ENCODE measurements at places on chromosomes 6 and 20.
A peak's percentile ranks its signal among the peaks of the same experiment; 100 is the strongest.

DNA sequence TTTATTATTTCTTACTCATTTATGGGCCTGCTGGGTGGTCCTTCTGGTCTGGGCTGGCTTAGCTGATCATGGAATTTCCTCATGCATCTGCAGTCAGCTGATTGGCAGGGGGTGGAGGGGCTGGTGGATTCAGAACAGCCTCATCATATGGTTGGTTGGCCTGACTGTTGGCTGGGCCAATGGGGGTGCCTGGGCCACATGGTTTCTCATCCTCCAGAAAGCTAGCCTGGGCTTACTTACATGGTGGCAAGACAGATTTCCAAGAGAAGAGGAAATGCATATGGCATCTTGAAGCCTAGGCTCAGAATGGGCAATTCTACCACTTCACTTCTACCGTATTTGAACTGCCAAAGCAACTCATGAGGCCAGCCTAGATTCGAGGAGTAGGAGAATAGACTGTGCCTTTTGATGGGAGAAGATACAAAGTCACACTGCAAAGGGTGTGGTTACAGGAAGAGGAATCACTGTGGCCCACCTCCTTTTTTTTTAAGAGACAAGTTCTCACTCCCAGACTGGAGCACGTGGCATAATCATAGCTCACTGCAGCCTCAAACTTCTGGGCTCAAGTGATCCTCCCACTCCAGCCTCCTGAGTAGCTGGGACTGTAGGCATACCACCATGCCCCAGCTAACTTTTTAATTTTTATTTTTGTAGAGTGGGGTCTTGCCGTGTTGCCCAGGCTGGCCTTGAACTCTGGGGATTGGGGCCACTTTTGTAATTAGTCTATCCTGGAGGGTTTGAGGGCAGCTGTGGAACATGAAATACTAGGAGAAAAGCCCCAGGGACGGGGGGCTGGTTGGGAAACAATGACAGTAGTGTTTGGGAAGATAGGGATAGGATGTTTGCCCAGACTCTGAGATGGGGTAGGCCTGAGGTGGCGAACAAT, 47.6 kb upstream of the RNF24 start:
- no peak for DNase-seq

- DNase-seq: no peak
Observed at GRCh38 chr20:58703765-58704371, 11.3 kb downstream of the NPEPL1 start.

- no peak for DNase-seq
Observed at GRCh38 chr6:71889366-71889765, 3.0 kb downstream of the RIMS1 start.

DNA sequence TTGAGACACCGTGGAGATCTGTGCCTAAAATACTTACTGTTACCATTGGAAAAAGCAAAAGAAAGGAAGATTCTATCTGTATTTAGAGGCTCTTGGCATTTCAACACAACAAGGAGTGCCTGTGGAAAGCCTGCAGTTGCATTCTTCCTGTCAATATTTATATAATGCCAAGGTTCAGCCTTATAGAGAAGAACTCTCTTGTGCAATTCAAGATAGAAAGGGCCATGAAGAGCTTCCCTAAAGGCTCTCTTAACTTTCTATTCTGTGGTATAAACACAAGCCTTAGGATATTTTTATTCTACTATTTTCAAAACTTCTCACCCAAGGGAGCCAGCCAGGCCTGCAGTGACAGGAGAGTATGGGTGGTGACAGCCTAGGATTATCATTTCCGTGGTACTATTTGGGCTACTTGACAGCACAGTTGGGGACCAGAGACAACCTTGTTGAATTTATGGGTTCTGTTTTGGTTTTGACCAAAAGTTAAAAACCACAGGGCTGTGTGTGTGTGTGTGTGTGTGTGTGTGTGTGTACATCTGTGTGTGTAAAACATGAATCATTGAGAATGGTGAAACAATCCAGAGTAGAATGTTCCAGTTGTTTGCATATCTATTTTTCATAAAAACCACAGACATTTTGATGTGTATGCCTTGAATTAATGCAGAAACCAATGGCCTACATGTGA, 700.9 kb upstream of the SLC35B3 start:
- no peak for DNase-seq

GRCh38 chr6:10720265-10720959, 2.5 kb upstream of the TMEM14C start:
- DNase-seq: peak; percentile 42

GRCh38 chr6:127182501-127182900, 64.0 kb downstream of the RSPO3 start:
- DNase-seq: no peak

- DNase-seq: no peak
Observed at GRCh38 chr6:33613795-33614168, 7.3 kb upstream of the ITPR3 start.

DNA sequence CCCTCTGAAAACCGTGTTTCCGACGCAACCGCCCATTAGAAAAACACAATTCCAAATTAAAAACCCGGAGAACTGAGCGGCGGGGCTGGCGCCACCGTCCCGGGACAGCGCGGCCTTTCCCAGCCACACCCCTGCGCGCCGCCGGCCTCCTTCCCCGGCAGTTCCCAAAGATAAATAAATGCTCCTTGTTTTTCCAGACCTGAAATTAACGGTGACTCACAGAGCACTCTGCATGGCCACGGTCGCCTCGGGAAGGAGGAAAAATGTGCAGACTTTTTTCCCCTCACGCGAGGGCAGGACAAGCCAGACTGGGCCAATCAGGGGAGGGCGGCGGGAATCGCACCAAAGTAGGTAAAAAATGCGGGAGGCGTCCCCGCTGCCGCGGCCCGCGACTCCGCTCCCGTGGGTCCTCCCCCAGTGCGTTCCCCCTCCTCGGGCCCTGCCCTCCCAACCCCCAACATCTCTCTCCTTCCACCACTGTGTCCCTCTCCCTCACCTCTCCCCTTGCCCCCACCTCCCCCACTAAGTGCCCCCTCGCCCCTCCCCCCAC, 828 bp upstream of the DSTN start:
- peak; percentile 20 for DNase-seq

DNA sequence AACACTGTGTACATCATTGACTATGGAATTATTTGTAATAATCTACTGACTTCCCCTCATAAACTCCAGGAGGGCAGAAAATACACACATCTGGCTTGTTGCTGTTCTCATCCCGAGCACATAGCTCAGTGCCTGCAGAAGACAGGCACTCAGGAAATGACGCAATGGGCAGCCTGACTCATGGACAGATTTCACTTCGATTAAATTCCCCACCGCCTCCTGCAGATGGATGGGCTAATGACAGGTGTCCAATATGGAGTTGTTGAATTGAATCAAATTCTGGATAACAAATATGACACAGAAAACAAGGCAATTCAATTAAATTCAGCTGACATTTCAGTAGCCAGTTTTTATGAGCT, 9.1 kb downstream of the ANKRD60 start:
- no peak for DNase-seq

DNA sequence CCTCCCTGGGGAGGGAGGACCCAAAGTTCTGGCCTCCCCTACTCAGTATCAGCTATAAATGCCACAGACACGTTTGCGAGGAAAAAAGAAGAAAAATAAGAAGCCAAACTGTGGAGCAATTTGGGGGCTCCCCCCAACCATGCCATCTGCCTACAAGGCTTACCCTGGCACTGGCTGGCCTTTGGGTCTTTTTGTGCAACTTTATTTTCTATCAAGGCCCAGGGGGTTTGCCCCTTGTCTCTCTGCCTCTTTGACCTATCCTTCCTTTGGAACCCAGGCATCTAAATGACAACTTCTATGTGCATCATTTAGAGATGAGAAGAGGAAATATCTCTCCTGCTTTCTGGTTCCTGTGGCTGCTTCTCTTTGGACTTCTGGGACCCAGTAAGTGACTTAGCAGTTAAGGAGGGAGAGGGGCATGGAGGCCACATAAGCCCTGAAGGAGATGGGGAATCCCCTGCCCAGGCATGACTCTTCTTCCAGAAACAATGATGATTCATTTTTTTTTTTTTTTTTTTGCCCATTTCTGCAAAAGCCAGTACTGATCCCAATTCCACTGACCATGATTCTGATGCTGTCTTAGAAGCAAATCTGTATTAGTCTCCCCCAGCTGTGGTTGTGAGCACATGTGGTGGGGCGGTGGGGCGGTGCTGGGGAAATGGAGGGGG, at the start of gene MUC22:
TSS of gene MUC22 (plus strand) at position 82 of the 668 bp plus-strand sequence. CDS start at position 315, 233 bp downstream.
- no peak for DNase-seq

GRCh38 chr6:124960757-124961463, 1.3 kb upstream of the RNF217 start:
- DNase-seq: no peak

- no peak for DNase-seq
Observed at GRCh38 chr6:88499845-88500699, 333.9 kb upstream of the CNR1 start.

DNA sequence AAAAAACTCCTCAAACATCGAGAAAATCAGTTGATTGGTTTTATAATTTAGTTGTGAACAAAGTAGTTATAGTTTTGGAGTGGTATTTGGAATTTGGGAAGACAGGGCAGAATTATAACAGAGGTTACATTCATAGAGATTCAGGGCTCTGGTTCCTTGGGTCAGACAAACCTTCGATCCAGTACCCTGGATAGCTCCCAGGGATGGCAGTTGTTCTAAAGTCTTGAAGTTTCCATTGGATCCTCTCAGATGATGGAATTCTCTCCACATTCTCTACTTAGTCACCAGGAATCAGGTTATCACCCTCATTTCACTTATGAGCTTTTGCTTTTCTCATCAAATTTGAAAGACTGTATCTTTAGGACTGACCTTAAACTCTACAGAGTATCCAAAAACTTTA, 285.1 kb downstream of the CENPW start:
- no peak for DNase-seq

- DNase-seq: no peak
Observed at GRCh38 chr20:3727401-3728021, 5.0 kb upstream of the HSPA12B start.

- no peak for DNase-seq
Observed at GRCh38 chr20:62900692-62901584, 25.4 kb downstream of the DIDO1 start.

- no peak for DNase-seq
Observed at GRCh38 chr20:19620446-19620845, 137.6 kb upstream of the RIN2 start.

DNA sequence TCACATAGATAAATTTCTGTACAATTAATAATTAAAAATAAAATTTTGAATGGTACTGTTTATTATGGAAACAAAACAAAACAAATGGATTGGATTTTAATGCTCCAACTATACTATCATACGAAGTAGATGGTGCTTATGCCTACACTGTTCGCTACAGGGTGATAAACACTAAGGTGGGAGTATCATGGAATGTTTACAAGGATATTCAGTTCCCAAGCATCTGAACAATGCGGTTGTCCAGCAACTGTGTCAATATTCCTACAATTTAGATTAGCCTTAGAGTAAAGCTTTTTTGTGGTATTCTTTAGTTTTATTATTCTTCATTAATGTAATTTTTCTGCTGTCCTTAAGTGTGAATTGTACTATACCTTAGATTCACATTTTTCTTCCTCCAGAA, 105.1 kb downstream of the MMS22L start:
- DNase-seq: no peak

GRCh38 chr20:63158845-63159244, 57.1 kb downstream of the YTHDF1 start:
- DNase-seq: no peak

GRCh38 chr6:29597184-29597583, 12.3 kb downstream of the OR2H2 start:
- no peak for DNase-seq

DNA sequence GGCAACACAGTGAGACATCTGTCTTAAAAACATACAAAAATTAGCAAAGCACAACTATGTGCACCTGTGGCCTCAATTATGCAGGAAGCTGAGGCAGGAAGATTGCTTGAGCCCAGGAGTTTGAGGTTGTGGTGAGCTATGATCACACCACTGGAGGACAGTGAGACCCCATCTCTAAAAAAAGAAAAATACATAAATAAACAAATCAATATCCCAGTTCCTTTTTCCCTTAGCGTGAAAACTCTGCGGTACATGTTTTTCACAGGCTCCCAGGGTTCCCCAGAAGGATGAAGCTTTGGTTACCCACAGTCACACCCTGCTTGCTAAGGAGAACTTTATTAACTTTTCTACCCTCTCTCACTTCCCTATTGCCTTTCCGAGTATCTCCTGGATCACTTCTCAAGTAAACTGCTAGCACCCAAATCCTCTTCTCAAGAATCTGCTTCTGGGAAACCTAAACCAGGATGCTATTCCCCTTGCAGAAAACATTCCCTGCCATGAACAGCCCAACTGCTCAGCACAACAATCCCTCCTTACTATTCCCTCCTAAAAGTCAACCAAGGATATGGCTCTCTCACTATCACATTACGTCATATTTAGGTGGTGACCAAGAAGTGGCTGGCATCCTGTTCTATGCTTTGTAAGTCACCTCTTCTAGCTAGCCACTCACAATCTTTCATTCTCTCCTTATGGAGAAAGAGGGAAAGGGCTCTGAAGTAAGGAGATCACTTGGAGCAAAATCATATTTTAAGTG, 122.4 kb downstream of the IPCEF1 start:
- DNase-seq: no peak

DNA sequence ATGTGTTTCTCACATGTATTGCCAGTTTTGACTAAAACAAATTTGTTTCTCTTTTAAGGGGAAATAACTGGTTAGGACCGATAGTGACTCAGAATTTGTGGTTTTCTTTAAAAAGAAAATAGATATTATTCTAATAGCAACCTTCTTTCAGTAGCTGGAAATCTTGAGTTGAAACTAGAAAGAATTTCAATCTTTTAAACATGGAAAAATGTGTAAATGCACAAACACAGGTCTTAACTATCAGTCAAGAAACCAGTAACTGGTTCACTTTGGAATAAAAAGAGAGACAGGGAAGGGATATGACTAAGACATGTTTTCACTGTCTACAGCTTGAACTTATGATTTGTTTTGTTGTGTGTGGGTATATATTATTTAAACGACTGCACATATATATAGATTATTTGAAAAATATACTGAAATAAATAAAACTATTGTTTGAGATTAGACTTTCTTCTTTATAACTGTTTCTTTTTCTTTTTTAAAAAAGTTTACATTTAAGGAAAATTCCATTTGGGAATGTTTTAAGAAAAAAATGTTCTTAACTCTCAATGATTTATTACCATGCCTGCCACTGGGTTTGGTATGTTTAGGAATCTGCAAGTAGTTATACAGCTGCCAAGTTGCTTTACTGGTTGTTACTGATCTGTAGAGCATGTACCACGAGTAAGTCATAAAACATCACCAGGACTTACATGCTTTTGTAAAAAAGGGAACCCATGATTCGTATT, 753.3 kb upstream of the MARCKS start:
- no peak for DNase-seq

DNA sequence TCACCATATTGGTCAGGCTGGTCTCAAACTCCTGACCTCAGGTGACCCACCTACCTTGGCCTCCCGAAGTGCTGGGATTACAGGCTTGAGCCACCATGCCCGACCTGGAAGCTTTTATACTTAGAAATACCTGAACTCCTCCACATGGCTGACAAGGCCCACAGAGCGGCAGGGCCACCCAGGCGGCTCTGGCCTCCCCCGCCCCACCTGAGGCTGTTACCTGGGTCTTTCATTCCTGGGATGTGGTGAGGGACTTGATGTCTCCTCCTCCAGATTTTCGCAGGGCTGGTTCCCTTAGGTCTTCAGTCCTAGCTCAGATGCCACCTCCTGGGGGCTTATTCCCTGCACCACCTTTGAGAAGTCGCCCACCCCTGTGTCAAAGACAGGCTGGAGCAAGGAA, 152.1 kb downstream of the LY86 start:
- DNase-seq: no peak
